ENCODE measurements at places on chromosomes 7 and 10. TPM values are rescaled to one million over a fixed set of nuclear protein-coding genes. Genes with fewer than 3 reads are reported as not detected.

Gene OR2A7
- 1.1 TPM for total RNA-seq

Gene ZNF467
- 0.24 TPM for total RNA-seq

Gene ABCA13
- total RNA-seq, result not detected

DNA sequence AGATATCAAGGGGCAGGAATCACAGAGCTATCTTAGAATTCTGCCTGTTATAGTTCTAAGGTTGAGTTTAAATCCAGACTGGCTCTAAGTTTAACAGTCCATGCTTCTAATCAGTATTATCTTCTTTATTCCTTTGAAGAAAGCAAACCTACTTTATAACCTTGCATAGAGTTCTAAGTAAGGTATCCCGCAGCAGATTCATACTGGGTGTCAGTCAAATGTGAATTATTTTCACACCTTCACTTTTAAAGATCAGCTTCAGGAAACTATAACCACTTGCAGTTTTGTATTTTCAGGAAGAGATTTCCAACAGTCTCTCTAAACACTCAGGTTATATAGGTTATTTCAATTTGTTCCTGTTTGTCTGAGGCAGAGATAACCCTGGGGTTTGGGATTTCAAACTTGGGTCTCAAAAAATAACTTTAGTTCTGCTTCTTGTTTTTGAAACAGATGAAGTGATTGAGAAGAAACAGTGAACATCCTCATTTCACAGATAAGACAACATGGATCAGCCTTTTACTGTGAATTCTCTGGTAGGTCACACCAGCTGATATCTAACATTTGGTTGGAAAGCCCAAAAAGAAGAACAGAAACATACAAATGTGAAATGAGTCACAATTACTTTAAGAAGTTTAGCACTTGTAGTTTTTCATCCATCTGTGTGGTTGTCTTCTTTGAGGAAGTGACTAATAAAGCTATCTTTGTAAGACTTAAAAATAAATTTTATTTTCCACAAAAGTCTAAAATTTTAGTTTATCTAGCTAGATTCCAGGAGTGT is 21.4 kb downstream of the STAMBPL1 start:
- H3K4me3 ChIP-seq, result no peak overlapping the region
- no peak for DNase-seq
- no peaks in the 10 kb centered on the region for H3K27me3 ChIP-seq

DNA sequence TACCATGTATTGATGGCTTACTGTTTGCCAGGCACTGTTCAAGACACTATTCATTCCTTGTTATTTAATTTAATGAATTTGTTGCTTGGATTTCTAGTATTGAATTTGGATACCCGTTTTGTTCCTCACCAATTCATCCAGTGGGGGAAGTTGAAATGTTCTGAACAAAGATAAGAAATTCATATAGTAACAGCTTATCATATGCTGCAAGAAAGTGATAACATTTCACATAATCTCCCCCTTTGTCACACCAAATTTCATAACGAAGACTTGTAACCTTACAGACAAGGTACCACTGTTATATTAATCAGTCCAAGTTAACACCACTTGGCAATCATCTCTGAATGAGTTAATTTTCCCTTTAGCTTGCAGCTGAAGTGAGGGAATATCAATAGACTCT is 42.1 kb downstream of the SCIN start:
- H3K27me3 ChIP-seq, result no peaks in the 10 kb centered on the region
- H3K4me3 ChIP-seq, result no peak overlapping the region
- no peak for DNase-seq
- no peaks in the 10 kb centered on the region for H3K4me1 ChIP-seq
- H3K36me3 ChIP-seq, result no peaks in the 10 kb centered on the region

Gene INMT
- total RNA-seq, result not detected

Gene PDLIM1
- total RNA-seq, result 0.88 TPM

Gene GLI3
- 0.46 TPM for total RNA-seq

DNA sequence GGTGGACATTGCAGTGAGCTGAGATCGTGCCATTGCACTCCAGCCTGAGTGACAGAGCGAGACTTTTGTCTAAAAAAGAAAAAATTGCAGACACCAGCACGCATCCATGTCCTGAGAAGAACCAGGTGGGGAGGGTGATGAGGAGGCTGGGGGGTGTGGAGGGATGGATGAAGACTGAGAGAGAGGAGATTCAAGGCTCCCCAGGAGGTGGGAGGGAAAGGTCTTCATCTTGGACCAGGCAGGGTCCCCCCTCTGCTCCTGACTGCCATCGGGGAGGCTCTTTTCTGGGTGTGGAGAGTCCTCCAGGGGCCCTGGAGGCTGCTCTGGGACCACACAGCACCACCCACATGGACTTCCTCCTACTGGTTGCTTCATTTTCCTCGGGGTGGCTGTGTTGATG is 1.5 kb downstream of the SCART1 start:
- H3K4me3 ChIP-seq, result no peak overlapping the region
- no peak overlapping the region for H3K27ac ChIP-seq
- no peaks in the 10 kb centered on the region for H3K36me3 ChIP-seq
- no peaks in the 10 kb centered on the region for H3K27me3 ChIP-seq
- no peaks in the 10 kb centered on the region for H3K4me1 ChIP-seq

Gene GPER1
- not detected for total RNA-seq

GRCh38 chr7:135768064-135768463 is 19.5 kb upstream of the FAM180A start:
- no peaks in the 10 kb centered on the region for H3K4me1 ChIP-seq
- no peak overlapping the region for H3K4me3 ChIP-seq
- H3K36me3 ChIP-seq, result no peaks in the 10 kb centered on the region

- no peak for DNase-seq
- no peak overlapping the region for H3K4me3 ChIP-seq
- H3K27ac ChIP-seq, result no peak overlapping the region
- H3K36me3 ChIP-seq, result no peaks in the 10 kb centered on the region
- no peaks in the 10 kb centered on the region for H3K4me1 ChIP-seq
Measured at GRCh38 chr10:17783751-17784150, 25.4 kb upstream of the MRC1 start.

GRCh38 chr7:140752533-140752932 is 56.0 kb downstream of the NDUFB2 start:
- DNase-seq, result no peak
- H3K36me3 ChIP-seq, result peaks cover 6% of the 10 kb centered on the region
- no peaks in the 10 kb centered on the region for H3K27me3 ChIP-seq
- H3K4me3 ChIP-seq, result no peak overlapping the region
- H3K27ac ChIP-seq, result no peak overlapping the region
- H3K4me1 ChIP-seq, result no peaks in the 10 kb centered on the region

DNA sequence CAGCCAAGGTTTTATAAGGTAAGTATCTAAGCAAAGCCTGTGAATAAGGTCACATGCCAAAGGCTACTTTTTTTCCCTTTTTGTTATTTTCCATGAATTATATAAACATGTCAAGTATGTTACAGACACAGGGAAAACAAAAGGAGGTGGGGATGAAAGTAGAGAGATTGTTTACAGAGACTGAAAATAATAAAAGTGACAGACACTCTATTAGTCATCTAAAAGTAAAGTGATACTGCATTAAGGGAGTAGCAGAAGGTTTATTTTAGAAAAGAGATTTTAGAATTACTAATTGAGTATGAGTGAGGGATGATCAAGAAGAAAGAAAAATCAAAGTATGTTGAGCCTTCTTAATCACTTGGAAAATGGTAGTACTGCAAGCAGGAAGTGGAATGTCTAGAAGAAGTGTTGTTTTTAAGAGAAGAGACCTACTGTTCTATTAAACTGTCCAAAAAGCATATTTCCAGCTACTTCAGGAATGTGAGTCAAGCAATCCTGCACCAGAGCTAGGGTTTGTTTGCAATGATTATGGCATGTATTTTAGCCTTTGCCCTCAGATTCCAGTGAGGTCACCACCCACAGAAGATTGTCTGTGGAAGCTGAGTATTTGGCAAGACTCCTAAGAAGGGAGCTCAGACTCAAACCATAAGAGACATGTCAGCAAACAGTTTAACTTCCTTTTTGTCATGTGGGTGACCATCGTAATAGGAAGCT is 177.9 kb upstream of the PLXDC2 start:
- H3K27ac ChIP-seq, result no peak overlapping the region
- H3K36me3 ChIP-seq, result no peaks in the 10 kb centered on the region
- no peaks in the 10 kb centered on the region for H3K4me1 ChIP-seq

Gene GAD2
- not detected for total RNA-seq

- H3K27me3 ChIP-seq, result no peaks in the 10 kb centered on the region
- no peaks in the 10 kb centered on the region for H3K4me1 ChIP-seq
- DNase-seq, result no peak
- H3K27ac ChIP-seq, result no peak overlapping the region
- H3K4me3 ChIP-seq, result no peak overlapping the region
Measured at GRCh38 chr10:52463826-52464225, 149.7 kb downstream of the DKK1 start.

- peak; percentile 65 for DNase-seq
- no peaks in the 10 kb centered on the region for H3K27me3 ChIP-seq
- H3K4me3 ChIP-seq, result no peak overlapping the region
Measured at GRCh38 chr7:111138193-111138569, 47.3 kb downstream of the LRRN3 start.

Gene MYO1G
- 374 TPM for total RNA-seq

GRCh38 chr7:128988372-128988771 is 50.6 kb downstream of the IRF5 start:
- no peak overlapping the region for H3K4me3 ChIP-seq
- peaks cover 29% of the 10 kb centered on the region for H3K36me3 ChIP-seq
- no peaks in the 10 kb centered on the region for H3K27me3 ChIP-seq
- H3K27ac ChIP-seq, result no peak overlapping the region
- no peak for DNase-seq
- H3K4me1 ChIP-seq, result no peaks in the 10 kb centered on the region

GRCh38 chr10:84075226-84076046 is 63.9 kb upstream of the GHITM start:
- no peak for DNase-seq
- no peaks in the 10 kb centered on the region for H3K4me1 ChIP-seq
- H3K36me3 ChIP-seq, result no peaks in the 10 kb centered on the region
- no peak overlapping the region for H3K4me3 ChIP-seq

GRCh38 chr10:43347997-43348396 is 23.4 kb upstream of the FXYD4 start:
- DNase-seq, result no peak
- no peaks in the 10 kb centered on the region for H3K27me3 ChIP-seq
- H3K4me1 ChIP-seq, result peaks cover 11% of the 10 kb centered on the region
- H3K36me3 ChIP-seq, result no peaks in the 10 kb centered on the region
- no peak overlapping the region for H3K27ac ChIP-seq
- no peak overlapping the region for H3K4me3 ChIP-seq

DNA sequence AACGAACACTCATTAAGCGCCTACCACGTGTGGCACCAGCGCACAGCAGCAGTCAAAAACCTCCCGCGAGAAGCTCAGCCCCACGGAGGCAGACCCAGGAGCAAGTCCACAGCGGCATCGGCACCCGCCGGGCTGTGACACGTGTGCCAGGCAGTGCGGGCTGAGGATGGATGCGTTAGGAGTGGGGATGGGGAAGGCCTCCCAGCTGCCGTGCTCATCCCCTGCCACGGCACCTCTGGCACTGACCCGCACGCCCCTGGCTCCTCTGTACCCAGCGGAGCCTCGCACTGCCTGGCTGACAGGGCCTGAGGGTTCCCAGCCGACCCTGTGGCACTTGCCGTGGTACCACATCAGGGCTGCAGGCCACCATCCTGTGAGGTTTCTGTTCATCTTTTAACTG is 16.8 kb downstream of the CFAP46 start:
- no peak overlapping the region for H3K27ac ChIP-seq
- no peak for DNase-seq
- H3K4me1 ChIP-seq, result no peaks in the 10 kb centered on the region
- no peaks in the 10 kb centered on the region for H3K27me3 ChIP-seq

Gene SEPHS1
- 59.4 TPM for total RNA-seq

Gene CALML3
- total RNA-seq, result not detected

Gene MINDY4
- 2.4 TPM for total RNA-seq

GRCh38 chr10:8137272-8137681 is 82.8 kb downstream of the GATA3 start:
- H3K4me3 ChIP-seq, result peak overlapping the region; percentile 59
- DNase-seq, result peak; percentile 35
- H3K36me3 ChIP-seq, result no peaks in the 10 kb centered on the region

- H3K4me1 ChIP-seq, result peaks cover 8% of the 10 kb centered on the region
- no peaks in the 10 kb centered on the region for H3K27me3 ChIP-seq
- no peak overlapping the region for H3K4me3 ChIP-seq
- no peak overlapping the region for H3K27ac ChIP-seq
- peak; percentile 17 for DNase-seq
- H3K36me3 ChIP-seq, result no peaks in the 10 kb centered on the region
Measured at GRCh38 chr10:317271-317769, 182.1 kb downstream of the ZMYND11 start.

- H3K27me3 ChIP-seq, result no peaks in the 10 kb centered on the region
- peaks cover 11% of the 10 kb centered on the region for H3K4me1 ChIP-seq
- H3K4me3 ChIP-seq, result no peak overlapping the region
- no peak for DNase-seq
- H3K36me3 ChIP-seq, result no peaks in the 10 kb centered on the region
Measured at GRCh38 chr7:38309555-38309954, 36.1 kb upstream of the TARP start.

Gene CPA5
- total RNA-seq, result 1.0 TPM

DNA sequence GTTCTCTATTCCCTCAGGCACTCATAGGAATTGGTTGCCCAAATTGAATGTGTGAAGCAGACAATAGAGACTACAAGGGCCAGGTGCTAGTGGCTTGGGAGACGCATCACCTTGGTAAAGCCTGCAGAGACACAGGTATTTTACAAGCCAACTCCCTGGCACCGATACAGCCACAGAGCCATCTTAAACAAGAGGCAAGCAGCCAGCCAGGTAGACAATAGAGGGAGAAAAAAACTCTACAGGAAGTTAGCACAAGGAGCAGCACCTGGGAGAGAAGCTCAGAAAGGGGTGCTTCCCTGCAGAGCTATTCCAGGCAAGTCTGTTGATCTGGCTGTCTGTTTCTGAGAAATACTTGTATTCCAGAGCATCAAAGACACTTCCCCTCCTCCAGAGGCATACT is 43.0 kb upstream of the CDK1 start:
- peaks cover 18% of the 10 kb centered on the region for H3K4me1 ChIP-seq
- no peak overlapping the region for H3K4me3 ChIP-seq
- no peaks in the 10 kb centered on the region for H3K27me3 ChIP-seq
- no peaks in the 10 kb centered on the region for H3K36me3 ChIP-seq
- H3K27ac ChIP-seq, result no peak overlapping the region

- H3K27ac ChIP-seq, result no peak overlapping the region
- no peaks in the 10 kb centered on the region for H3K36me3 ChIP-seq
- no peak overlapping the region for H3K4me3 ChIP-seq
- H3K4me1 ChIP-seq, result no peaks in the 10 kb centered on the region
- no peaks in the 10 kb centered on the region for H3K27me3 ChIP-seq
Measured at GRCh38 chr7:2622869-2623697, 8.7 kb upstream of the TTYH3 start.

- H3K27me3 ChIP-seq, result no peaks in the 10 kb centered on the region
- no peaks in the 10 kb centered on the region for H3K36me3 ChIP-seq
- peak overlapping the region; percentile 64 for H3K4me3 ChIP-seq
- peak overlapping the region; percentile 9 for H3K27ac ChIP-seq
- peaks cover 14% of the 10 kb centered on the region for H3K4me1 ChIP-seq
Measured at GRCh38 chr7:4725014-4725849, 43.1 kb downstream of the FOXK1 start.

DNA sequence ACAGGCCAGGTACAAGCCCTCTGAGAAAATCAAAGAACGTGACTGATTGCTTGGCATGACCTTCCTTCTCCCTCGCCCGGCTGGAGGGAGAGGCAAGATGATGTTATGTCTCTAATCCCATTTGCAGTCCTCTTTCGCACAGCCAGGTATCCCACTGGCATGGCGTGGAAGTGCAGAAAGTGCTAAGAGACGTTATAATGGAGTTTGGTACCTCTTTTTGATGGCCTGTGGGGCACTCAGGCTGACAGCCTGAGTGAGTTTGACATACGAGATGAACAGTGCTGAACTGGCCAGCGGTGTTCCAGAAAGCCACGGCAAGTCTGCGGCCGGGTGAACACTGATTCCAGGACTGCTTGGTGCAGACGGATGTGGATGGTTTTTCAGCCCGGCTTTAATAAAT is 241.6 kb downstream of the RAB11FIP2 start:
- no peak overlapping the region for H3K4me3 ChIP-seq
- no peaks in the 10 kb centered on the region for H3K36me3 ChIP-seq
- DNase-seq, result no peak
- no peaks in the 10 kb centered on the region for H3K27me3 ChIP-seq
